Left renal pelvis (tissue), 4 donors: ENCODE measurements at places on chromosomes 3 and 15. TPM values are rescaled to one million over a fixed set of nuclear protein-coding genes. Genes with fewer than 3 reads are reported as not detected.

DNA sequence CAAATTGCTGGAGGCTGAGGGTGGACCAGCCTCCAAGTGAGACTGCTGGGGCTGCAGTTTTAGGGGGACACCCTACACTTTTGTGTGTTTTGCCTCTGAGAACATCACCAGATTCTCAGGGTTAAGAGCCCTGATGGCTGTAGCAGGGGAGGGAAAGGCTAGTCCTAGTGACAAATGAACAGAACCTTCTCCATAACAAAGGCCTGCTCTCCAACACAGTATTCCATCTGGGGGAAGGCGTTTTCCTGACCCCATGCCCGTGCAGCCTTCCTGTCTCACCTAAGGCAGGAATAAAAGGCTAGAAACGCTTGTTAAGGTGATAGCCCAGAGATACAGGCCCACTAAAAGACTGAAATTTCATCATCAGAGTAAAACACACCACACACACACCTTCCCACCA is 50.2 kb upstream of the NSMCE3 start:
- DNase-seq, result no peak

- DNase-seq, result no peak
These were observed 585 bp downstream of the CSK start for GRCh38 chr15:74782259-74783071.

- no peak for DNase-seq
These were observed 458 bp downstream of the MCF2L2 start for GRCh38 chr3:183427876-183428446.

- DNase-seq, result no peak
These were observed 29.8 kb upstream of the CPB1 start for GRCh38 chr3:148797795-148798194.

DNA sequence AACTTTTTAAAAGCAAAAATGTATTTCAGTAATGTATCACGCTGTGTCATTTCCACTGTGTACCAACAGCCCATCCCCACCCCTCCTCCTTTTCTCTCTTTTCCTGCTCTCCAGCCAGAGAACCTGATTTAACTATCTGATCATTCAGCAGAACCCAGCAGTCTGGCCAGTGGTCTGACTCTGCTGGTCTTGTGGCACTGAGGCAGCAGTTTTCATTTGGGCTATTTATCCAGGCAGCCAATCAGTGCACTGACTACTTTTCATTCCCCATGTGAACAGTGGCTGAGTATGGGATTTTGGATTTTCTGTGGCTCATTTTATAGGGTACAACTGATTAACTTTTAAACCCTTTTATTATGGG is 56.3 kb downstream of the GPR171 start:
- no peak for DNase-seq

DNA sequence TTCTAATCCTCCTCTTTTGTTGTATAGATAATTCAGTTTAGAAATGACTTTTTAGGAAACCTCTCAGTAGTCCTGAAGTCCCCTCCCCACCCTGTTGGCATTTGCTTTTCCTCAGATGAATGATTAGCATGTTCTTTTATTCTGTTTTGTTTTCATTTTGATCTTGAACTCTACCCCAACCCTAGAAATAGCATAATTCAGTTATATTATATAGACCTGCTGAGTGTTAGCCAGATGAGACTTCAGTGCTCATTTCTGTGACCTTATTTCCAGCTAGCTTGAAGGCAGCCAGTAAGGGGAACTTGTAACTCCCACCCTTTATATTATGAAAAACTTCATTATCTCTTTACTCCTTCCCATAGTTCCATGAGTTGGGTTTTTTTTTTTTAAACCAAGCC is 41.2 kb downstream of the SNRK start:
- no peak for DNase-seq

PLCB2 gene
- polyA plus RNA-seq, result 8.7 TPM

DNA sequence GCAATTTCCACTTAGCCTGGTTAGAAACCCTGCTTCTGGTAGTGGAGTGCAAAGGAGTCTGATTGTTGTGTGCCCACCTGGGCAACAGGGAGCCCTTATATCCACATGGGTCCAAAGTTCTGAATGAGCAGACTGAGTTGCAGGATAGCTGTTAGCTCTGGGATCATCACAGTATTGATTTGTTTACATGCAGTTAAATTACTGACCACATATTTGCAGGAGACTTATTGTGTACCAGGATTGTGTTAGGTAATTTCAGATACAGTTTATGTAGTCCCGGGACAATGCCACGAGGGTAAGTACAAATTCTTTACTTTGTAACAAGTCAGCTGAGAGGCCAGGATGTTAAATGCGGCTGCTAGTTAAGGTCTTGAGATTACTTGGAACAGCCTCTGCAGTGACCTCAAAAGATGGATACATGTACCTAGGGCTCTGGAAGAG is 18.8 kb downstream of the ARHGEF26 start:
- DNase-seq, result no peak

- DNase-seq, result no peak
These were observed 118.1 kb downstream of the RPL22L1 start for GRCh38 chr3:170751899-170752293.
